ENCODE measurements at places on chromosomes 13 and 19. TPM values are rescaled to one million over a fixed set of nuclear protein-coding genes. Genes with fewer than 3 reads are reported as not detected.

CYP4F12 gene
- not detected for total RNA-seq

AKAP8L gene
- 83.8 TPM for total RNA-seq

KASH5 gene
- not detected for total RNA-seq

PODNL1 gene
- total RNA-seq, result 0.11 TPM

ANKRD24 gene
- total RNA-seq, result 0.68 TPM

BCL3 gene
- 25.1 TPM for total RNA-seq

ZNF296 gene
- total RNA-seq, result 6.2 TPM

OR10H1 gene
- not detected for total RNA-seq

SLC5A5 gene
- 1.8 TPM for total RNA-seq

SARS2 gene
- total RNA-seq, result 36.6 TPM

PROZ gene
- not detected for total RNA-seq

APLP1 gene
- 1.4 TPM for total RNA-seq

MAST1 gene
- total RNA-seq, result 1.3 TPM

SLC6A16 gene
- 3.5 TPM for total RNA-seq

NLRP7 gene
- not detected for total RNA-seq

MCF2L gene
- total RNA-seq, result 1.0 TPM

NAT14 gene
- 16.2 TPM for total RNA-seq

ZNF667 gene
- total RNA-seq, result 1.1 TPM

PGLYRP1 gene
- not detected for total RNA-seq

FPR1 gene
- not detected for total RNA-seq

MCEMP1 gene
- not detected for total RNA-seq

ZNF77 gene
- 3.7 TPM for total RNA-seq

SIGLEC12 gene
- total RNA-seq, result 0.34 TPM

TTYH1 gene
- total RNA-seq, result 1.3 TPM

ZNF730 gene
- 1.3 TPM for total RNA-seq

CCNE1 gene
- 39.2 TPM for total RNA-seq

METTL21C gene
- not detected for total RNA-seq

ZNF729 gene
- total RNA-seq, result not detected

B3GNT3 gene
- not detected for total RNA-seq

FBXO17 gene
- not detected for total RNA-seq

ZNF14 gene
- total RNA-seq, result 6.9 TPM

PLEKHG2 gene
- total RNA-seq, result 64.4 TPM

TUBA3C gene
- not detected for total RNA-seq

Data from activated CD8-positive, alpha-beta T cell treated with anti-CD3 and anti-CD28 coated beads, Interleukin-2, amount 10 ng/mL, durations not matched to agents 7 days and 5 days (primary cell).